Stimulated activated naive CD8-positive, alpha-beta T cell treated with anti-CD3 and anti-CD28 coated beads, Interleukin-15, amount 100 ng/mL, for 72 hours (primary cell): ENCODE measurements at places on chromosomes 6 and 20.

GRCh38 chr6:154380741-154381140, 24.1 kb upstream of the IPCEF1 start:
- no peak for DNase-seq

GRCh38 chr6:593139-593906, 63.6 kb downstream of the HUS1B start:
- peak; percentile 64 for DNase-seq

- no peak for DNase-seq
Measured at GRCh38 chr20:19885594-19885938, 127.5 kb downstream of the RIN2 start.

- no peak for DNase-seq
Measured at GRCh38 chr6:53239526-53239925, 90.9 kb upstream of the GCM1 start.

DNA sequence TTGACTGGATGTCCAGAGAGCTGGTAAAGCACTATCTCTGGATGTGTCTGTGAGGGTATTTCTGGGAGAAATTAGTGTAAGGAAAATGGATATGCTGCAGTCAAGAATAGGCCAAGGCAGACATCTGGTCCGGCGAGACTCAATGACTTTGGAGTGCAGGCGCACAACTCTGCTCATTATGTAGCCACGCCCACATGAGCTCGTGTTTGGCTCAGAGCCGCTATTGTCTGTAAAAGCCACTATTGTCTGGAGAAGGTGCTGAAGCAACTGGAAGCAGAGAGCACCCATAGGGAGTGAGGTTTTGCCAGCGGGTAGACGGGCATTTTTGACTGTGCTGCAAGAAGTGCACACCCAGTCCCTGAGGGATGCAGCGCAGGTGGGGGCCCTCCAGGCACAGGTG, 305.0 kb upstream of the POU3F2 start:
- DNase-seq, result no peak
